ENCODE measurements at places on chromosomes 16 and 17.

DNA sequence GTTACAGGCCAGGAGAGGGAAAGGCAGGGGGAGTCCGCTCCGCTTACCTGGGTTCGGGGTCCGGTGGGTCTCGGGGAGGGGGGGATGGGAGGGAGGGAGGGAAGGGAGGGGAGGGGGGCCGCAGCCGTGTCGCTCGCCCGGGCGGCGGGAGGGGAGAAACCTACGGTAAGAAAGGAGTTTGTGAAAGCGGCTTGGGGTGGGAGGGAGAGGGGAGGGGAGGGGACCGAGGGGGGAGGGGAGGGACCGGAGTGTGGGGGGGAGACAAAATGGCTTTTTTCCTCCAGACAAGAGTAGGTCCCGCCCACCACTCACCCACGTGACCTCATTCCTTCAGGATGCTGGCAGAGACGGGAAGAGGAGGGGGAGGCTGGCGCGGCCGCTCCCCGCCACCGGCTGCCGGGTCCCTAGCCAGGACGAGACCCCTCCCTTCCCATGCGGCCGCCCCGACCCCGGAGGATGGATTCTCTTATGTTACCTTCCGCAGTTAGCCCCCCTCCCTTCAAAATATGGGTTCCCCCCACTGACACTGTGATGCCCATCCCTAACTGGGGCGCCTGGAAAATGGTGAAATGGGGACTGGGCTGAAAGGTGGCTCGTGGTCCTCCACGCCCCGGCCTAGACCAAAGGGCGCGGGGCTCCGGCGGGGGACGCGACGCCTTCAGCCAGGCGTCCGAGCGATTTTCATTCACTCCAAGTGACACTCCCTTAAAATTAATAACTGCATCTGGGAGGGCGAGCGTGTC, at the start of gene PCGF2:
Gene PCGF2, minus strand, starts transcription at position 188 of the 743 bp plus-strand sequence. CDS start 7,934 bp downstream, outside the sequence.
- H3K27me3 ChIP-seq, result no peaks in the 10 kb centered on the region
- peak within 1 kb of the TSS; percentile 84 for H3K4me3 ChIP-seq
- peak; percentile 94 for DNase-seq
- H3K27ac ChIP-seq, result peak within 1 kb of the TSS; percentile 84
- no peaks in the 10 kb centered on the region for H3K4me1 ChIP-seq
- H3K36me3 ChIP-seq, result 0 out of 2 replicates have a peak, but pooled peaks cover 5% of the 10 kb centered on the region

- H3K4me1 ChIP-seq, result peaks cover 4% of the 10 kb centered on the region
- H3K27me3 ChIP-seq, result no peaks in the 10 kb centered on the region
- H3K4me3 ChIP-seq, result no peak overlapping the region
- H3K27ac ChIP-seq, result no peak overlapping the region
- no peak for DNase-seq
Measured at GRCh38 chr16:67930191-67930590, 1.5 kb downstream of the CTRL start.

- H3K4me3 ChIP-seq, result no peak overlapping the region
- DNase-seq, result no peak
- no peaks in the 10 kb centered on the region for H3K36me3 ChIP-seq
Measured at GRCh38 chr16:85502357-85502756, 110.8 kb upstream of the GSE1 start.

- H3K4me1 ChIP-seq, result no peaks in the 10 kb centered on the region
- DNase-seq, result no peak
- H3K27ac ChIP-seq, result no peak overlapping the region
- H3K4me3 ChIP-seq, result no peak overlapping the region
- no peaks in the 10 kb centered on the region for H3K36me3 ChIP-seq
Measured at GRCh38 chr16:14131774-14132695, 60.9 kb downstream of the MRTFB start.

DNA sequence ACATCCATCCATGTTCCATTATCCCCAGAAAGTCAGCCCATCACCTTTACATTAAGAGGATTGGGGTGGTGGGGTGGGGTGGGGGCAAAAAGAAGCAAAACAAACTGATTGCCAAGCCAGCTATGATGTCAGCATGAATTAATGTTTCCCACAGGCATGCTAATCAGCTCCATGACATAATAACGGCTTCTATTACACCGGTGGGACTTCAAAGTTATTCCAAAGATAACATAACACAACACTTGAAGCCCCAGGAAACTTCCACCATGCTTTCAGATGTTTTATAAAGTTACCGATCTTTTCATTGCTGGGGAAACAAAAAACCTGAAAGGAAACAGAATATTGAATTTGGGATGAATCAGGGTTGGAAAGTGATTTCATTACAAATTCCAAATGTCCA, 155.9 kb upstream of the IRX5 start:
- H3K36me3 ChIP-seq, result no peaks in the 10 kb centered on the region
- H3K4me3 ChIP-seq, result no peak overlapping the region
- H3K4me1 ChIP-seq, result no peaks in the 10 kb centered on the region
- H3K27ac ChIP-seq, result no peak overlapping the region

- H3K27me3 ChIP-seq, result no peaks in the 10 kb centered on the region
- DNase-seq, result no peak
- H3K4me3 ChIP-seq, result no peak overlapping the region
- peak overlapping the region; percentile 60 for H3K27ac ChIP-seq
- H3K36me3 ChIP-seq, result peaks cover 16% of the 10 kb centered on the region
Measured at GRCh38 chr16:81567987-81568748, 123.6 kb downstream of the CMIP start.

DNA sequence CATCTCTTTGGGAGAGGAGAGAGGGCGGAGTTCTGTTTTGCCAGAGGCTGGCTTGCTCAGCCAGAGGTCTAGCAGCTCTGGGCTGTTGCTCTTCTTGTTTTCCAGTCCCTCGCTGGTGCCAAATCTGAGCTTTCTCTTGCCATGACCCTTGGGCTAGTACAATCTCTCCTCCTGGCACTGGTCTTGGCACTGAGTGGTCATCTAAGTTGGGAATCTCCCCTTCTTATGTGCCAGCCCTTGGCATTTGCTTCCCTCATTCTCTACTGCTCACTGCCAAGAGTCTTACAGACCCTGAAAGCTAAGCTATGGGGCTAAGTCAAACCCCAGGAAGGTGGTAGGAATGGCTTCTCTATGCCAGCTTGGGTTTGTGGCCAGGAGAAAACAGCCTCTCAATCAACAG, 148.6 kb downstream of the SHISA6 start:
- no peak overlapping the region for H3K27ac ChIP-seq
- DNase-seq, result no peak
- no peaks in the 10 kb centered on the region for H3K27me3 ChIP-seq
- no peaks in the 10 kb centered on the region for H3K4me1 ChIP-seq
- H3K4me3 ChIP-seq, result no peak overlapping the region

DNA sequence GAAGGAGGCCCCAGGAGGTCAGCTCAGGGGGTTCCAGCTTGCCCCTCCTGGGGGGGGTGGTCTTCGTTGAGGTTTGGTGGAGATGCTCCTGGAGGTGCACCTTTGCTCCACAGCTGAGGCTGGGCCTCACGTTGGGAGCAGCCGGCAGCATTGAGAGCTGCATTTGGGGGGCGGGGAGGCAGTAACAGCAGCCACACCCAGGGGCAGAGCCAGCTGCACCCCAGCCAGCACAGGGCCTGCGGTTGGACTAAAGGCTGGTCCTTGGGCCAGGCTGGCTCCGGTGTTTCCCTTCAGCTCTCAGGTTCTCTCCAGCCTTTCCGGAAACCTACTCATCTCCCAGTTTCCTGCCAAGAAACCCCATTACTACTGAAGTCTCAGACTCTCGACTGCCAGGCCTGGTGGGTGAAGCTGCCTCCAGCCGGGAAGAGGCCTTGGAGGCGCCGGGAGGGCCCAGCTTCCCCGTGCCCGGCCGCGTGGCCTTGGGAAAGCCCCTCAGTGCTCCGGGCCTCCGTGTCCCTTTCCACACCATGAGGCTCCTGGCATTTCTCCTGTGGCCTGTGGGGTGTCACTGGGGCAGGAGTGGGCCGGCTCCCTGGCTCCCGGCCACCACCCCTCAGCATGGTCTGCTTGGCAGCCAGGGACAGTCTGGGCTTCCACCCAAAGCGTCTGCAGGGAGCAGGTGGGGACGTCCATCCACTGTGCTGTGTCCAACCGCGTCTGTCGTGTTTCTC, 14.0 kb upstream of the BAIAP2 start:
- H3K4me1 ChIP-seq, result peaks cover 6% of the 10 kb centered on the region
- H3K27me3 ChIP-seq, result no peaks in the 10 kb centered on the region
- peak; percentile 72 for DNase-seq
- peak overlapping the region; percentile 35 for H3K27ac ChIP-seq
- H3K4me3 ChIP-seq, result no peak overlapping the region
- no peaks in the 10 kb centered on the region for H3K36me3 ChIP-seq

DNA sequence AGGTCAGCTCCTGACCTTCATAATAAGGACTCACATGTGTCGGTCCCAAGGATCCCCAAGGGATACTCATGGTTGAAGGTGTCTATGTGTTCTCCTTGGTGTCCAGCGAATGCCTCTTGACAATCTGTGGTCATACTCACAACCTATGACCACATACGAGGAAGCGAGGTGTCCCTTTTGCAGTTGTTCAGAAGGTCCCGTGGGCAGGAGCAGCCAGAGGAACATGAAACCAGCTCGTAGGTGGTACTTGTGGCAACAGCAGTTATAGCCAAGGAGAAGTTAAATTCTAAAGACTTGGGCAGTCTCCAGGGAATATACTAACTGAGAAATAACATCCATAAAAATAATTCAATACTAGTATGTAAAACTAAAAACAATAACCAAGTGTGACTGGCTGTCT, 685.3 kb downstream of the WWOX start:
- no peak overlapping the region for H3K27ac ChIP-seq
- H3K4me1 ChIP-seq, result no peaks in the 10 kb centered on the region
- no peaks in the 10 kb centered on the region for H3K27me3 ChIP-seq
- no peak for DNase-seq

DNA sequence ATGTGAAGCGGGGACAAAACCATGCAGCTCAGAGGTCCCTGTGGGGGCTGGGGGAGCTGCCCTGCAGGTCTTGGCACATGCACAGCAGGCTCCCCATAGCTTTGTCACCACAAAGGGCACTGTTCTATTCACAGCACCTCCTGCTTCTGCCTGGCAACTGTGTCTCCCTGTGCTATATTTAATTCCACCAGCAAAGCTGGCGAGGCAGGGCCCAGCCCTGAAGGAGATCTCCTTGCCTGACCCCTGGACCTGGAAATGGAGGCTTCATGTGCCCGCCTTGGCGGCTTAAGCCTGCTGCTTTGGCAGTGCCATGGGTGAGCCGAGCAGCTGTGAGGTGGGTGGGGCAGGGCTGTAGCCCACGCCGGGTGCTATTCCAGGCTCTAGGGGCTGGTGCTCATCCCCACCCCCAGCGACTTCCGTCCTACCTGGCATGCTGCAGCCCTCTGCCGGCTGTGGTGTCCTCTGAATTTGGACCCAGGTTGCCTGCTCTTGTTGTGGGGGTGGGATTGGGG, 6.8 kb downstream of the LDHD start:
- DNase-seq, result no peak
- H3K4me3 ChIP-seq, result no peak overlapping the region
- H3K4me1 ChIP-seq, result peaks cover 31% of the 10 kb centered on the region
- H3K36me3 ChIP-seq, result no peaks in the 10 kb centered on the region
- H3K27ac ChIP-seq, result peak overlapping the region; percentile 89
- H3K27me3 ChIP-seq, result no peaks in the 10 kb centered on the region

- H3K4me3 ChIP-seq, result no peak overlapping the region
- H3K4me1 ChIP-seq, result peaks cover 5% of the 10 kb centered on the region
- no peak overlapping the region for H3K27ac ChIP-seq
- DNase-seq, result no peak
Measured at GRCh38 chr17:64063766-64064224, 43.4 kb upstream of the ICAM2 start.

Measured in RWPE2 (cell line).